Body of pancreas (tissue), 4 donors: ENCODE measurements at places on chromosomes 12 and 14.

DNA sequence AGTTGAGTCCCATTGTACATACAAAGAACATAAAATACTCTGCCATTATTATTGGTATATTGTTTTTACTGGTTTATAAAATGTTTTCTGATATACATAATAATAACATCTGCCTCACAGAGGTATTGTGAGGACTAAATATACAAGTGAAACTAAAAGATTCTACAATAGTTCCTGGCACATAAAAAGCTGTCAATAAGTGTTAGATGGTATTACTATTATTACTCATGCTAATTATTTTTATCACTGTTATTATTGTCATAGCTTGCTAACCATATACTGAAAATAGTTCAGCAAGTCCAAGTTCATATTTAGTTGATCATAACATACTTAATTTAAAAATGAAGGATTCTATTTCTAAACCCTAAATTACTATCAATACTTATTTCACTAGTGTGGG, 34.4 kb downstream of the BTG1 start:
- no peak overlapping the region for H3K4me3 ChIP-seq
- H3K27ac ChIP-seq, result no peak overlapping the region
- no peaks in the 10 kb centered on the region for H3K27me3 ChIP-seq
- H3K4me1 ChIP-seq, result peaks cover 36% of the 10 kb centered on the region

GRCh38 chr12:128418944-128419343, 152.0 kb downstream of the TMEM132C start:
- H3K4me1 ChIP-seq, result no peaks in the 10 kb centered on the region

GRCh38 chr14:63993992-63994391, 141.2 kb downstream of the SYNE2 start:
- no peaks in the 10 kb centered on the region for H3K27me3 ChIP-seq
- peaks cover 8% of the 10 kb centered on the region for H3K36me3 ChIP-seq
- no peak overlapping the region for H3K4me3 ChIP-seq
- DNase-seq, result peak; percentile 13
- no peak overlapping the region for H3K27ac ChIP-seq

DNA sequence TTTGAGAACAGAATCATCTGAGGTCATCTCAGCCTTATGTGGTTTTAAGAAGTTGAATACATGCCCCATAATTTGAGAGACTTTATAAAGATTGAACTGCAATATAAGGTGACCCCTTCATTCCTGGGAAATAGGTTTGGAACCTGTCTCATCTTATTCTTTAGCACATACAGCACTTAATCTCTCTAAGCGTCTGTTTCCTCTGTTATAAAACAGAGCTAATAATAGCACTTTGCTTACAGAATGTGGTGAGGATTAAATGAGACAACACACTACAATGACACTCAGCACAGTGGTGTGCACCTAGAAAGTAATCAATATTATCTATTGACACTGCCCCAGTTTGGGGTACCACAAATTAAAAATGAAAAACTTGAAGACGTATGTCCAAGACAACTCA, 102.1 kb downstream of the DUSP6 start:
- no peaks in the 10 kb centered on the region for H3K4me1 ChIP-seq
- no peak overlapping the region for H3K27ac ChIP-seq
- no peak for DNase-seq
- H3K4me3 ChIP-seq, result no peak overlapping the region
- H3K36me3 ChIP-seq, result no peaks in the 10 kb centered on the region

DNA sequence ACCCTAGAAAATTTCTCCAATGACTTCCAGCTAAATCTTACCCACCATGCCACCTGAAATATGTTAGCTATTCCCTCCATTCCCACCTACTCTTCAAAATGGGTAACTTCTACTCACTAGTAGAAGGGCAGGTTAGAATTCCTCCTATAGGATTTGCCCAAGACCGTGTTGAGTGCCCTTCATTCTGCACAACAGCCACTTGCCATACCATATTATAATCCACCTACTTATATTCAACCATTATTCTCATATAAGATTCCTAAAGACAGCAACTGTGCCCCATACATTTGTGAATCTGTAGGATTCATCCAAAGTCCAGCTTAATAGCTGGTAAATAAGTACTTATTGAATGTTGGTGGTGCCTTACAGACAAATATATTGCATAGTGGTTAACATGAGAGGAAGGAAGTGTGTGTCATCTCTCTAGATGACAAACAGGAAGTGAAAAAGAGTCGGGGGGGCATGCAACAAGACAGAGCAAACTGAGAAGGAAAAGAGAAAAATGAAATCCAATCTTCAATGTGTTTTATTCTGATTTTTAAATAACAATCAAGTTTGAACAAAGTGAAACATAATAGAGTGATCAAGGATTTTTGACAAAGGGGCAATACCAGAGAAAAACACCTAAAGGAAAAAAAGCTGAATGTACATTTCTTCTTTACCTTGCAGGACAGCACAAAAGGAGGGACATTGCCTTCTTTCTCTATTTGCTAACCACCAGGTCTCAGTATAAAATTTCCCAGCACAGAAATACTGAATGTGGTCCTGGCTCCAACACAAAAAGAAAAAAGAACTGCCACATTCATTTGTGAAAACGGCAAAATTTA, 389.3 kb upstream of the USP15 start:
- no peaks in the 10 kb centered on the region for H3K27me3 ChIP-seq
- no peak for DNase-seq
- H3K4me1 ChIP-seq, result no peaks in the 10 kb centered on the region
- no peak overlapping the region for H3K27ac ChIP-seq

- H3K4me1 ChIP-seq, result peaks cover 8% of the 10 kb centered on the region
- no peaks in the 10 kb centered on the region for H3K27me3 ChIP-seq
- H3K27ac ChIP-seq, result no peak overlapping the region
- H3K36me3 ChIP-seq, result no peaks in the 10 kb centered on the region
- no peak for DNase-seq
Measured at GRCh38 chr12:56805355-56805754, 42.2 kb downstream of the HSD17B6 start.

DNA sequence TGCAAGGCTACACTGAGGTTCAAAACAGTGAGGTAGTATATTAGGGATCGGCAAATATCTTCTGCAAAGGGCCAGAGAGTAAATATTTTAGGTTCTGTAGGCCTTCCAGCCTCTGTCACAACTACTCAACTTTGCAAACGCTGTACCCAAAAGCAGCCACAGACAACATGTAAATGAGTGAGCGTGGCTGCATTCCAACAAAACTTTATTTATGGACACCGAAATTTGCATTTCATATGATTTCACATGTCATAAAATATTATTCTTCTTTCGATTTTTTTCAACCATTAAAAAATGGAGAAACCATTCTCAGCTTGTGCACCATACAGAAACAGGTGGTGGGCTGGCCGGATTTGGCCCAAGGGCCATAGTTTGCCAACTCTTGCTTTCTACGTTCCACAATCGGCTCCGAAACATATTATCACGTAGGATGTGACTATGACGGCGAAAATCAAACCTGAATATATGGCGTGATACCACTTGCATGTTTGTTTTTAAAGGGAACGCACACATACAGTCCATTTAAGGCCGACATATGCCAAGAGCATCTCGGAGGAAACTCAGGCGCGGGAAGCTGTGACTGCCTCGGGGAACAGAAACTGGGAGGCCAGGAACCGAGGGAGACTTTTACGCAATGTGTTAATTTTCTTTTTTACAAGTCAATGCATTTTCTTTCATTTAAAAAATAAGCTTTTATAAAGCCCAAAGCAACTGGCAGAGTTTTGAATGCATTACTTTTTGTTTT, 7.1 kb downstream of the NCOR2 start:
- H3K27ac ChIP-seq, result no peak overlapping the region
- H3K4me3 ChIP-seq, result no peak overlapping the region
- DNase-seq, result no peak
- H3K4me1 ChIP-seq, result peaks cover 49% of the 10 kb centered on the region
